ENCODE measurements at places on chromosomes 11 and 22.

GRCh38 chr11:2120359-2121100, 18.7 kb downstream of the IGF2 start:
- no peak for DNase-seq

DNA sequence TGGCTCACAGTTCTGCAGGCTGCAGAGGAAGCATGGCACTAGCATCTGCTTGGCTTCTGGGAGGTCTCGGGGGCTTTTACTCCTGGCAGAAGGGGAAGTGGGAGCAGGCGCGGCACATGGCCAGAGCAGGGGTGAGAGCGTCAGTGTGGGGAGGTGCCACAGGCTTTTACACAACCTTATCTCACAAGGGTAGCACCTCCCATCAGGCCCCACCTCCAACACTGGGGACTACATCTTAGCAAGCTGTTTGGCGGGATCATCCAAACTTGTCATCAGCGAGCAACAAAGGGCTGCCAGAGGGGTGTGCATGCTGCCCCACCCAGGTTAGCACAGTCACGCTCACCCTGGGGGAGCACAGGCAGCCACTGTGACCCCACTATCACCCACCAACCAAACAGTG, 18.9 kb upstream of the YPEL1 start:
- DNase-seq: no peak

DNA sequence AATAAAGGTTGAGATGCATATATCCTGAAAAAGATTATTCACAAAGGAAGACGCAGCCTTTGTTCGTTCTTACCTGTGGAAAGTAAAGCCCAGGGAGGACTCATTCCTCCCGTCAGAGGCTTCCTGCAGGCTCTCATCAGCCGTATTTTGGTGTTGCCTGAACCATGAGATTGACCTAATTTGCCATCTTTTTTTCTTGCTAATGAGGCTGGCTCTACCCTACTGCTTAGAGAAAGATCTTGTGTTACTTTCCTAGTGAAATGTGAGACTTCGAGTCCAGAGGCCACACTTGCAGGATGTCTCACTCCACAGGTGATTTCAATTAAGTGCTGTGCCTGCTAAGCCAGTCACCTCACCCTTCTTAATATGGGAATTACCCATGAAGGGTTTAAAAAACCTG, 269.9 kb downstream of the NTM start:
- DNase-seq: no peak

GRCh38 chr11:21963013-21963412, 229.9 kb upstream of the ANO5 start:
- DNase-seq: no peak

- DNase-seq: no peak
Measured at GRCh38 chr22:36727927-36728488, 24.5 kb upstream of the CACNG2 start.

DNA sequence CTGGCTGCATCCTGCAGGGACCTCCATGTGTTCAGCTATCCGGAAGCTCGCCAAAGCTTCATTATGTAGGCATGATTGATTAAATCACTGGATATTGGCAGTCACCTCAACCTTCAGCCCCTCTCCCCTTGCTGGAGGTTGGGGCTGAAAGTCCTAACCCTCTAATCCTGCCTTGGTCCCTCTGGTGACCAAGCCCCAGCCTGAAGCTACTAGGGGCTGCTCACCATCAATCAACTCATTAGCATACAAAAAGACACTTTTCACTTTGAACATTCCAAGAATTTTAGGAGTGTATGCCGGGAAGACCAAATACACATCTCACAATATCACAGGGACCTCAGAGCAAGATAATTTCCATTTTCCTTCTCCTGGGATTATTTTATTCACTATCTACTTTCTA, 38.8 kb upstream of the TPBGL start:
- DNase-seq: no peak

DNA sequence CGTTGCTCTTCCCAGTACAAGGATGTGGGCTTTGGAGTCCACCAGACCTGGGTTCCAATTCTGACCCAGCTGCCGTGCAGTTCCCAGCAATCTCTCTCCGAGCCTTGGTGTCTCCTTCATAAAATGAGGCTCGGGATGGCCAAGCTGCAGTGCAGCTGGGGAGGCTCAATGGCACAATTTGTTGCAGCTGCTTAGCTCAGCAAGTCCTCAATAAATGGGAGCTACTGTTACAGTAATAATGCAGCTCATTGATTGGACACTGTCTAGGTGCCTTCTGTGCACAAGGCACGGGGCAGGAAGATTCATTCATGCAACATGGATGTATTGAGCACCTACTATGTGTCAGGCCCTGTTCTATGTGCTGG, 37.1 kb downstream of the SHISAL1 start:
- no peak for DNase-seq

DNA sequence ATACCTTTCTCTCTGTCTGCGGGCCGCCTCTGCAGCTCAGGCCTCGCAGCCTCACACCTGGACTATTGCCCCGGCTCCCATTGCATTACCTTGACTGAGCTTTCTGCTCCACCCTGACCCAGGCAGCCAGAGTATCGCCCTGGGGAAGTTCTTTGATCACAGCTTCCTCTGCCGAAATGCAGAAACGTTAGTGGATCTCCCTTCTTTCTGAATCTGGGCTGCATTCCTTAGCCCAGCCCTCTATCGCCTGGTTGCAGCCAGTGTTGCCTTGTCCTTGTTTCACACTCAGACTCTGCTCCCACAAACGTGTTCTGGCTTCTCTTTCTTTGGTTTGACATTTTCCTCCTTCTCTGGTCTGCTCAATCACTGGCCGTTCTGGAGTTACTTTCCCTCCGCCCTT, 195.7 kb downstream of the ADAMTS15 start:
- no peak for DNase-seq

DNA sequence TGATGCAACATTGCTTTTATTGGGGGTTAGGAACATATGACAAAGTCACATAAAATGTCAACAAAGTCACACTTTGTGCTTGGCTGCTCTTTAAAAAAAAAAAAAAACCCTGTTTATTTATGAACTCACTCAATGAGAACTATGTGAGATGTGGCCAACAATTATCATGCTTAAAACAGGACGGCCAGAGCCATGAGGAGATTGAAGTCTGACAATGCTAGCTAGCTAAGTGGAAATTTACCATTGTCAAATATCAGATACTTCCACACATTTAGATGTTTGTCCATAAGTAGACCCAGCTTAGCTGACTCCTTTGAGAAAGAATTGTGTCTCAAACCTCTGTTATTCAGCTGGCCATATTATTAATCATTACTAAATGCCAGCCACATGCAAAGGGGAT, 26.9 kb downstream of the BLID start:
- DNase-seq: no peak

- DNase-seq: no peak
Measured at GRCh38 chr11:34180040-34180813, 74.8 kb downstream of the NAT10 start.

DNA sequence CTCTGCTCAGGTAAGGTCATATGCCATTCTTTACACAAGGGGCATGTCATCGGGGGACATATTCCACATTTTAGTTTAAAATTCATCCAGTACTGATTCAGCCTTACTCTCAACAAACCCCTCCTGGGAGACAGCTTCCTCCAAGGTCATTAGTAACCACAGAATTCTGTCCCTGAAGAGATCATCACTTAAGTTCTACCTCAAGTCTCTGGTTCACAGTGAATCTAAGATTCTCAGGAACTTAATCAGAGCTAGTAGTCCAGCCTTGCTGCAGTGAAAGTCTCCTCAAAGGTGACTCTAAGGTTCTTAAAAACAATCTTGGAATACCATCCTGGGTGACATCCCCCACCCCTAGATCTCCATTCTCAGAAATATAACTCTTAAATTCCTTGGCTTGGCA, 18.9 kb upstream of the GDPD4 start:
- DNase-seq: no peak

- DNase-seq: no peak
Measured at GRCh38 chr11:94768602-94769541, 716 bp downstream of the AMOTL1 start.

- DNase-seq: no peak
Measured at GRCh38 chr22:26418620-26419019, 10.4 kb upstream of the ASPHD2 start.

DNA sequence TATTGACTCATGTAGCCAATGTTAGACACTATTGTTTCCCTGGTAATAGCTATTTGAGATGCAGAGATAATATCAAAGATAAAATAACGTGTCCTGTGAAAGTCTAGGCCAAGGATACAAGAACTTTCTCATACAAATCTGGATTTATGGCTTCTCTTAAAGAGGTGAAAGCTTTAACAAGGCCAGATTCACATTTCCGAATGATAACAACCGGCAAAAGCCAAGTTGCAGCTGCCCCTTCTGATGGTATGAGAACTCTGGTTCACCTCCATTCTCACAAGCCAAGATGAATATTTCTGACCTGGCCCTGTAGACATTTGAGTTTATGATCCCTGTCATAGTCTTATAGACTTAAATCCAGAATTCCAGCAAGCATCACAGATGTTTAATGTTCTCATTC, 230.4 kb upstream of the ZC3H12C start:
- DNase-seq: no peak

DNA sequence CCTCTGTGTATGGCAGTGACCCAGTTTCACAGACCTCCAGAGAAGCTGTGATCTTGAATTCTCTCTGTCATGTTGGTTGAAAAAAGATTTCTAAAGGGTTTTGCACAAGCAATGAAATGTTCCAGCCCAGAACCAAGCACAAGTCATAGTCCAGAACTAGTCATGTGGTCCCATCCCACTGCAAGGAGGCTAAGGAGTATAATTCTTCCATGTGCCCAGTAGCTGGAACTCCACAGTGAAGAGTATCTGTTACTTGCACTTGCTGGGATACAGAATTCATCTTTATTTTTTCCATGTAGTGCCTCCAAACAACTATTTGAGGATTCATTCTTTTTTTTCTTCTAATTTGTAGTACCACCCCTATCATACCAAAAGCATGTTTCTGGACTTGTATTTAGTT, 9.9 kb upstream of the MMP8 start:
- DNase-seq: no peak

GRCh38 chr11:94766713-94767206, 1.4 kb upstream of the AMOTL1 start:
- no peak for DNase-seq

DNA sequence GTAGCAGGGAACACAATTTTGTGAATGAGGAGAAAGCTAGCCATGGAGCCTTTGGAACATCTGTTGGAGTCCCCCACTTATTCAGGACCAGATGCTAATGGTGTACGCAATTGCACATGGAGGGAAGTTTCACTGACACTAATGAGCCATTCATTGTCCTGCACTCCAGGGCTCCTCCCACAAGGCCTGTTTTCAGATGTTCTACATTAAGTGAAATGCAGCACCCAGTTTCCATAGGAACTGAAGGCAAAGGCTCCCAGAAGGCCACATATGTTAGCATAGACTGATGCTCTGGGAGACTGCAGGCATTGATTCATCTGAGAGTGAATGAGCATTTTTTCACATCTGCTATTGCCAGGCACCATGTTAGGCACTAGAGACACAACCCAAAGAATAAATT, 399.5 kb downstream of the ETS1 start:
- DNase-seq: no peak

DNA sequence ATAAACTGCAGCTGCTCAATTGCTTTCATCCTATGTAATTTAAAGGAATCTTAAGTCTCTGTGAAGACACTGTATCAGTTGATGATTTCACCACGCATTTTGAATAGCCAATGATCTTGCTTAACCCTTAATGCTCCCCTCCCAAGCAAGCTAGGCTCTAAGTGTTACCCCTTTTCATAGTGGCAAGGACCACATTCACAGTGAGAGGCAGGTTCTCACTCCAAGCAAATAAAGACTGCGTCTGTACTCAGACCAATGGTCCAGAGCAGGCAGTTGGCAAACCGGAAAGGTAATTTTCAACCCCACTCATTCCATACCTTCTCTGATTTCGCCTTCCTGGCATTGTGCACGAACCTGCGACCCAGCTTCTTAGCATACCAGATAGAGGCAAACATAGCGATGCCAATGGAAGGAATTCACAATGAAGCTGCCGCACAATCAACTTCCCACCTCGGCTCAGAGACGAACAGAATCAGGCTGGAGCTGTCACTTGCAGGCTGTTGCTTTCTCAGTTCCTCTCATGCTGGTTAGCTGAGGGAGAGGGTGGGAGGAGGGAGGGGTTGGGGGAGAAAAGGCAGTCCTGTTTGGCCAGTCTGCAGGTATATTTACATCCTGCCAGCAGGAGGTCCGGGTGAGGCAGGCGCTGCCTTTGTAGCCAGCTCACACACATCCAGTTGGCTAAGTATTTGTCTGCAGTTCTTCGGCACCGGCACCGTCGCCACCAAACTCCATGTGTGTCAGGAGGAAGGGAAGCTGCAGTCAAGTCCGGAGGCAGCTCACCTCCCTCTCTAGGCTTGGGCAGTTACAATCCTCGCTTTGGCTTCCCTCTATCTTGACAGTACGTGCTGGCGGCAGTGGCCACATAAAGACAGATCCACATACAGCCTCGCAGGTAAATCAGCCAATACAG, 1151.2 kb upstream of the CCDC90B start:
- DNase-seq: no peak

- no peak for DNase-seq
Measured at GRCh38 chr22:28604966-28605761, 74.5 kb downstream of the TTC28 start.

GRCh38 chr11:30758012-30758411, 171.9 kb upstream of the MPPED2 start:
- no peak for DNase-seq

DNA sequence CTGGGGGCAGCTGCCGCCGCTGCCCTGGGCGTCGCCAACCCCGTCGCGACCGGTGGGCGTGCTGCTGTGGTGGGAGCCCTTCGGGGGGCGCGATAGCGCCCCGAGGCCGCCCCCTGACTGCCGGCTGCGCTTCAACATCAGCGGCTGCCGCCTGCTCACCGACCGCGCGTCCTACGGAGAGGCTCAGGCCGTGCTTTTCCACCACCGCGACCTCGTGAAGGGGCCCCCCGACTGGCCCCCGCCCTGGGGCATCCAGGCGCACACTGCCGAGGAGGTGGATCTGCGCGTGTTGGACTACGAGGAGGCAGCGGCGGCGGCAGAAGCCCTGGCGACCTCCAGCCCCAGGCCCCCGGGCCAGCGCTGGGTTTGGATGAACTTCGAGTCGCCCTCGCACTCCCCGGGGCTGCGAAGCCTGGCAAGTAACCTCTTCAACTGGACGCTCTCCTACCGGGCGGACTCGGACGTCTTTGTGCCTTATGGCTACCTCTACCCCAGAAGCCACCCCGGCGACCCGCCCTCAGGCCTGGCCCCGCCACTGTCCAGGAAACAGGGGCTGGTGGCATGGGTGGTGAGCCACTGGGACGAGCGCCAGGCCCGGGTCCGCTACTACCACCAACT, 1.0 kb downstream of the FUT4 start:
- no peak for DNase-seq

- no peak for DNase-seq
Measured at GRCh38 chr11:62573006-62573591, 592 bp downstream of the EEF1G start.
